ENCODE measurements at places on chromosomes 2 and 18. TPM values are rescaled to one million over a fixed set of nuclear protein-coding genes. Genes with fewer than 3 reads are reported as not detected.

DNA sequence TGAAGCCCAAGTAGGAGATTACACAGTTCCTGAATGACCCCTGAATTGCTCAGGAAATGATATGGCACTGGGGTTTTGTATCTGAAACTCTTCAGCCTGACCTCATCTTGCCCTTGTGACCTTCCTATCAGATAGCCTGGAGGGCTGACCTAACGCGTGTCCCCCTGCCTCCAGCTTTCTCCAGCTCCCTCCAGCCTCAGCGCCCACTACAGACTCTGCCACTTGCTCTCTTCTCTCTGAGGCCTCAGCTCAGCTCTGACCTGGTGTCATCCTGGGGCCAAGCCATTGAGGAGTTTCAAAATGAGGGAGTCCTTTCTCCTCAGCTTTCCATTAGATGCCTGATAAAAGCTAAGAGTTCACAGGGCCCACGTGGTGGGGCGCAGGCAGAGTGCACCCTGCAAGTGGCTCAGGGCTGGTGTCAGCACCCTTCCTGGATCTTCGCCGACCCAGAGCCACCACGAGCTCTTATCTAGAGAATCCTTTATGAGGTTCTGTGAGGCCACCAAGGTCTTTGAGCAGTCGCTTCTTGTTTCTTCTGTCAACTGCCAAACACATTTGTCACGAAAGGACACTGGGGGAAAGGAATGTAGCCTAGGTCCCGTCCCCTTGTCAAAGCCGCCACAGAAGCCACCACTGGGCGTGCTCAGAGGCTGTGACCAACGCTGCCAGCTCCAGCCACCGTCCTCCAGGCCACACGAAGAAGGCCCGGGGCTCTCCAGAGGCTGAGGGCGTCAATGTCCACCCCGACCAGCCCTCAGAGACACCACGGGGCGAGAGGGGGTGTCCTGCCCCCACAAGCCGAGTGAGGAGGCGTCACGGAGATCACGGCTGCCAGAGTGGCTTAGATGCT lies 131.3 kb upstream of the GPC1 start:
- no peak for DNase-seq
- H3K27me3 ChIP-seq, result no peaks in the 10 kb centered on the region
- no peak overlapping the region for H3K4me3 ChIP-seq
- H3K27ac ChIP-seq, result no peak overlapping the region
- no peaks in the 10 kb centered on the region for H3K36me3 ChIP-seq
- no peaks in the 10 kb centered on the region for H3K4me1 ChIP-seq

- no peaks in the 10 kb centered on the region for H3K27me3 ChIP-seq
- H3K36me3 ChIP-seq, result peaks cover 3% of the 10 kb centered on the region
- H3K4me3 ChIP-seq, result no peak overlapping the region
- no peak for DNase-seq
- no peaks in the 10 kb centered on the region for H3K4me1 ChIP-seq
- no peak overlapping the region for H3K27ac ChIP-seq
These were observed 96.5 kb downstream of the CCDC93 start for GRCh38 chr2:117917223-117917917.

DNA sequence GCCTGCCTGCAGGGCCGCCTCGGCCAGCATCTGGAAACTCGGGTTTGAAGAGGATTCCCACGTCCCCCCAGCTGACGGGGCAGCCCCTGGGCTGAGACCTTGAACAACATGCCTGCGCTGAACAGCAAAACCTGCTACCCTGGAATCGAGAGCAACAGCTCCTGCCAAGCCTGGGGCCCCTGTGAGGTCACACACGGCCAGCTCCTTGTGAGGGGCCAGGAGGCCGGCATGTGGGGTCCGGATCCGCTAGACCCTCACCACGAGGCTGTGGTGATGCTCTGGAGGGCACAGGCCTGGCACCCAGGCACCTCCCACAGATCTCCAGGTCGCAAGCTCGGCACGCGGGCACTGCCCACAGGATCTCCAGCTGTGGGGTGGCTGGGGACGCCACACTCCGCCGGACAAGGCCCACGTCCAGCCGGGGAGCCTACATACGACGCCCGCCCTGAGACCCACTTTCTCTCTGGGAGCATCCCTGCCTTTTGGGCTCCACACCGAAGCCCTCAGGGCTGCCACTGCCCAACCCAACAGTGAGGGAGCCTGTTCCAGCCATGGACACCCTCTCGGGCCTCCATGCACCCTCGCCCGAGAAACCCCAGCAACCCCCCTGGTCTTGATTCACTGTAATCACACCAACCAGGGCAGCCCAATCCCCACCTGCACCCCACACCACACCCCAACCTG lies 34.1 kb downstream of the SLC66A2 start:
- H3K36me3 ChIP-seq, result peaks cover 2% of the 10 kb centered on the region
- H3K27me3 ChIP-seq, result no peaks in the 10 kb centered on the region
- H3K27ac ChIP-seq, result no peak overlapping the region
- DNase-seq, result no peak
- no peak overlapping the region for H3K4me3 ChIP-seq

DNA sequence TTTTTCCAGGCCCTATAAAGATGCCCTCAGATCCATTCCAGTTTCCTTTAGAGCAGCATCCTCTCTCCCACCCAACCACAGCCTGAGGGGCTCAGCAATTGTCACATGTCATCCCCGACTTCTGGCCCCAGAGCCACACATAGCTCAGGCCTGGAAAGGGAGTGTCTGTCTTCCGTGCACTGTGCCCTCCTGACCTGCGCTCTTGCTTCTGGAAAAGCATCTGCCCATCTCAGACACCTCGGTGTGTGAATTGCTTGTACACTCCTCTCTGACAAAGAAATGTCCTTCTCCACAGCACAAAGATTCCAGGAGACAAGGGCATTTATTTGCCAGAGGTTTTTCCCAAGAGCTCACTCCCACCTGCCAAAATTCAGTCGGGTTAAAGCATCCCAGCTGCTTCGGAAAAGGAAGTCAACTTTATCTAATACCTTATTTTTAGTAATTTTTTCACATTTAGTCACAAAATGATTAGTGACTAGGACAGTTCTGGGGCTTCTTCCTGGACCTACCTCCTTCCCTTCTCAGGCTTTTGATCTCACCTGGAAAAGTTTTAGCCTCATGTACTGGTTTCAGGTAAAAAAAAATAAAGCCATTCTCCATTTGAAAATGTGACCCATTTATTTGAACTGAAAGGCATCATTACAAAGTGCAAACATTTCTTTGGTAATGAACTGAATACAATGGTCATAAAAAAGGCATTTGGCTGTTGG lies 112.9 kb downstream of the PXDN start:
- H3K36me3 ChIP-seq, result no peaks in the 10 kb centered on the region
- H3K4me3 ChIP-seq, result no peak overlapping the region
- H3K27me3 ChIP-seq, result no peaks in the 10 kb centered on the region
- no peaks in the 10 kb centered on the region for H3K4me1 ChIP-seq
- H3K27ac ChIP-seq, result no peak overlapping the region

- peaks cover 30% of the 10 kb centered on the region for H3K4me1 ChIP-seq
- no peak within 1 kb of the TSS for H3K27ac ChIP-seq
- no peak for DNase-seq
- no peak within 1 kb of the TSS for H3K4me3 ChIP-seq
- H3K36me3 ChIP-seq, result no peaks in the 10 kb centered on the region
These were observed at the start of gene ASIC4 for GRCh38 chr2:219514196-219514761. ASIC4 (plus strand) TSS chr2:219514482; CDS start chr2:219514725, 243 bp downstream.

DNA sequence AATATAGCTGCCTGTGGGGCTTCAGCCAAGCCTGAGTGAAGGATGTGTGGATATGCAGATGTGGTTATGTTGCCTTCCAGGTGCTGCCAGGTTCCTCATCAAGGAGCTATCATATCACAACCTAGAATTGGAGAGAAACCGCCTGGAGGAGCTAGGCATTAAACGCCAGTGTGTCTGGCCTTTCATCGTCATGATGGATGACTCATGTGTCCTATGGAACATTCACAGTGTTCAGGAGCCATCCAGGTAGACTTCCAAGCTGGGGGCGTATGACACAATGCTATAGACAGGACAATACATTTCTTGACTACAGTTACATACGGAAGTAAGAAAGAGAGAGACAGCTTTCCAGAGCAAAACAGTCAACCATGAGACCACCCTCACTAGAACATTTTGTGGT lies 86.8 kb downstream of the ESCO1 start:
- no peak overlapping the region for H3K27ac ChIP-seq
- DNase-seq, result no peak
- no peaks in the 10 kb centered on the region for H3K4me1 ChIP-seq
- no peak overlapping the region for H3K4me3 ChIP-seq

DNA sequence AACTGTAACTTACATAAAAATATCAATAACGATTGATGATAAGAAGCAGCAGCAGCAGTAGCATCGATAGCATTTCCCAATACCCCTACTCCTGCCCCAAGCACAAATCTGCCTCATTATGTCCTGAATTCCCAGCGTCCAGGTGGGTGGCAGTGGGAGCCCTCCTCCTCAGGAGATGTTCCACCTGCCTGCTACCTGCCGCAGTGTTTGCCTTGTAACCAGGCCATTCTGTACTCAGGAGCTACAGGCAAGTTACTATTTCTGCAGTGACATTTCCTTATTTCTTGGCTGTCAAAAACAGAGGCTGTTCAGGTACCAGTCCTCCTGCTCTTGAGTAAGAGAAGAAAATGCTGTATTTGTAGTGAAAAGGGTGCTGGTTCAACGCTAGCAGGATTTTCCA lies 236.4 kb downstream of the CNTNAP5 start:
- no peaks in the 10 kb centered on the region for H3K4me1 ChIP-seq
- no peaks in the 10 kb centered on the region for H3K36me3 ChIP-seq
- H3K27ac ChIP-seq, result no peak overlapping the region

- H3K4me3 ChIP-seq, result no peak overlapping the region
- H3K4me1 ChIP-seq, result no peaks in the 10 kb centered on the region
- no peaks in the 10 kb centered on the region for H3K36me3 ChIP-seq
- DNase-seq, result no peak
- H3K27ac ChIP-seq, result no peak overlapping the region
- no peaks in the 10 kb centered on the region for H3K27me3 ChIP-seq
These were observed 1081.5 kb upstream of the ZEB2 start for GRCh38 chr2:145601361-145601925.

DNA sequence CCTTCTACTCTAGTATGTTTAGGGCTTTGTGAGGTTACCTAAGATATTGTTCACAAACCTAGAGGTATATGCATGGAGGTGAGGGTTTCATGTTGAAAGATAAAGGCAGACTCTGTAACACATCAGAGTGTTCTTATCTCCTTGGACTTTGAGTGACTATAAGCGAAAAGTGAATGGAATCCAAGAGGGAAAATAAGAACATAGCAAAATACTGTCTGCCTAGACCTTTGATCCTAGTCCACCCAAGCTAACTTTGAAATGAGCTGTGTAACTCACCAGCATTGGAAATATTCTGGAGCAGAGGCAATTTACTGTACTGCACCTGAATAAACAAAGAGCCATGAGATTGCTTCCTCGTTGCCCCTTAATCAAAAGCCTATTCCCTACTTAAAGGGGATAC lies 28.2 kb upstream of the GALNT1 start:
- no peak overlapping the region for H3K4me3 ChIP-seq
- DNase-seq, result no peak
- H3K27ac ChIP-seq, result no peak overlapping the region
- no peaks in the 10 kb centered on the region for H3K36me3 ChIP-seq

DNA sequence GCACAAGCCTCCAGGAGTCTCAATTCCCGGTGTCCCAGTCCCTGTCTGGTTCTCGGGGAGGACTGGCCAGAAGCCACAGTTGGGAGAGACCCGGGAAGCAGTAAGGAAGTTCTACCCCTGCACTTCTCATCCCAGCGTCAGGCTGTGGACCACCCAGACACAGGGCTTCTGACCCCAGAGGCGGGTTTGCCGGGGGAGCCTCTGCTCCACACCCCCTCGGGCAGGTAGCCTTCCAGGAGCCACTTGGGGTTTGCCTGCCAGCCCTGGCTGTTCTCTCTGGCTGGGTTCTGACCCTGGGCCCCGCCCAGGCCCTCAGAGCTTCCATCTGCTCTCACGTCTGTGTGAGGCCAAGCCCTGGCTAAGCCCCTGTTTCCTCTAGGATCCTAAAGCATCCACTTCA lies 94.4 kb upstream of the GPC1 start:
- H3K27me3 ChIP-seq, result no peaks in the 10 kb centered on the region
- H3K27ac ChIP-seq, result no peak overlapping the region
- H3K4me3 ChIP-seq, result no peak overlapping the region
- DNase-seq, result no peak
- no peaks in the 10 kb centered on the region for H3K4me1 ChIP-seq

DNA sequence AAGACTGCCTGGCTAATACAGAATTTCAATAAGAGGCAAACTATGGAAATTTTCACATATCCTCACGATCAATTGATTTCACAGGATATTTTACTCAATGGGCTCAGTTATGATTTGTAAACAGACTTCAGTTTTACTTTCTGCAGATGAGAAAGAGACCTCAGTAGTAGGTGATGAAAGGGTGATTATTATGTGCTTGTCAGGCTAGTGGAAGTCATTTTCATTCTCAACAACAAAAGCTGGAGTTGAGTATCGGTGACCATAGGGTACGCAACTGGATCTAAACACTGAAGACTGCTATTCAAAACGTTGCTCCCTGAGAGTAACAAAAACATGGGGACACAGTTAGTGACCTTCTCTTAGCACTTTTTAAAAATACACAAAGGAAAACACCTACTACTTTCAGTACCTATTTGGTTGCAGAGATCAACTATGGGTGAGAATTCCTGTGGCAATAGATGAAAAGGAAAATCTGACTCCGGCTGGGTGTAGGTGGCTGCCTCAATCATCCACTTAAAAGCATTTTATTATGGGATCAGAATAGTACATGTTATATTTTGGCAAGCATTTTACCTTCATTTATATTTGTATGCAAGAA lies 126.2 kb upstream of the VRK2 start:
- H3K4me3 ChIP-seq, result no peak overlapping the region
- H3K27ac ChIP-seq, result no peak overlapping the region
- H3K4me1 ChIP-seq, result no peaks in the 10 kb centered on the region
- no peaks in the 10 kb centered on the region for H3K27me3 ChIP-seq

DNA sequence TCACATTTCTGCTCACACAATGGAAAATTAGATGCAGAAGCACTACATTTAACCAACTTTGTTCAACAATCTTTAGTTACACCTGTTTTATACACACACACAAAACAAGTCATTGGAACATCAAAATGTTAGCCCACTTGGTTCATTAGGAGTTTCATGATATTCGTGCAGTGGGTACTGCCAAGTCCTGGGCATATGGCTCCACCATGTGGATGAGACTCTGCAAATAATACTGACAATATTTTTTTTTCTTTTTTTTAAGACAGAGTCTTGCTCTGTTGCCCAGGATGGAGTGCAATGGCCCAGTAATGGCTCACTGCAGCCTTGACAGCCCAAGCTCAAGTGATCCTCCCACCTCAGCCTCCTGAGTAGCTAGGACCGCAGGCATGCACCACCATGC lies 34.5 kb upstream of the GRB14 start:
- H3K27me3 ChIP-seq, result no peaks in the 10 kb centered on the region
- H3K4me1 ChIP-seq, result no peaks in the 10 kb centered on the region
- no peaks in the 10 kb centered on the region for H3K36me3 ChIP-seq
- no peak overlapping the region for H3K27ac ChIP-seq
- no peak for DNase-seq
- H3K4me3 ChIP-seq, result no peak overlapping the region

GRCh38 chr2:159758239-159758638 lies 39.8 kb downstream of the CD302 start:
- DNase-seq, result no peak
- H3K36me3 ChIP-seq, result peaks cover 15% of the 10 kb centered on the region
- no peak overlapping the region for H3K4me3 ChIP-seq

GRCh38 chr2:45241061-45241561 lies 231.9 kb upstream of the SIX2 start:
- H3K36me3 ChIP-seq, result no peaks in the 10 kb centered on the region
- no peak for DNase-seq

HAT1 gene
- 26.9 TPM for total RNA-seq

RAB6C gene
- total RNA-seq, result not detected

TMEFF2 gene
- not detected for total RNA-seq

TWSG1 gene
- 6.3 TPM for total RNA-seq

RND3 gene
- total RNA-seq, result not detected

CFC1 gene
- total RNA-seq, result not detected

- H3K27me3 ChIP-seq, result no peaks in the 10 kb centered on the region
- DNase-seq, result no peak
- no peak overlapping the region for H3K27ac ChIP-seq
- H3K36me3 ChIP-seq, result no peaks in the 10 kb centered on the region
These were observed 176.9 kb upstream of the FN1 start for GRCh38 chr2:215612786-215613185.
